Activated T-helper 1 cell treated with Interleukin-2 at 50 U/mL for 16 hours (primary cell): ENCODE measurements at places on chromosomes 6 and 20.

GRCh38 chr6:30272032-30272431 lies 54.7 kb upstream of the TRIM39 start:
- no peak for DNase-seq

GRCh38 chr6:125554456-125554855 lies 195.0 kb upstream of the HEY2 start:
- DNase-seq: no peak

- DNase-seq: no peak
Measured at GRCh38 chr20:57829805-57830514, 120.1 kb upstream of the PMEPA1 start.

DNA sequence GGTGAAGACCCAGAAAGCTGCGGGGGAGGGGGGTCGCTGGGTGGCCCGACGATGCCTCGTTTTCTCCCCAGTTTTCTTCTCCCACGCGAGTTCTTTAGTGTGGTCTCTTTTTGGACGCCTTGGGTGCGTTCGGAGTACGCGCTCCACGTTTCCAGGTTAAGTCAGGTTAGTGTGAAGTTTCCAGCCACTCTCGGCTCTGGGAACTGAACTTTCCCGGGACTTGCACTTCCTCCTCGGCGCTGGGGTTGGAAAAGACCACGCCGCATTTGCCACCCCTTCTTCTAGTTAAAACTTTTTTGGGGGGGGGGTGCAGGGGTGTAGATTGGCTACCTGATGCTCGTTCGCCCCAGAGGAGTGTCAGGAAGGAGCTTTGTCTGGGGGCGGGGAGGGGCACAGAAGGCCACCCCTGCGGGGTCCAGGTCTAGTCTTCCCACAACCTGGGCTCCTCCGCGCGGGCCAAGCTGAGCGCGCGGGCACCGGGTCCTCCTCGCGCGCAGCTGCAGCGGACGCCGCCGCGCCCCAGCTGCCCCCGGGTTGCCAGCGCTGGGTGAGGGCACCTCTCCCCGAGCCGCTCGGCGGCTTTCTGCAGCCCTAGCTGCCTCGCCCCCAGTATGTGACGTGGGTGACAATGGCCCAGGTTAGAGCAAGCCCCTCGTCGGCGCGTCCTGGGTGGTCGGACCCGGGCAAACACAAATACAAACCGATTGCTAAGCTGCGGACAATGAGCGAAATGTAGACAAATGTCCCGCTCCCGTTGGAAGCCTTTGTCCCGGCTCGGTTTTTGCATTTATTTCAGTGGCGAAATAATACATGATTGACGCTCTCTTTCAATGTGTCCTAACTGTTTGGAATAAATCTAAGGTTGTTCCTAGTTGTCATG lies 1.7 kb upstream of the NKX2-2 start:
- DNase-seq: no peak

- no peak for DNase-seq
Measured at GRCh38 chr20:20782755-20783154, 70.3 kb upstream of the RALGAPA2 start.

GRCh38 chr20:10846766-10847165 lies 173.0 kb upstream of the JAG1 start:
- no peak for DNase-seq

DNA sequence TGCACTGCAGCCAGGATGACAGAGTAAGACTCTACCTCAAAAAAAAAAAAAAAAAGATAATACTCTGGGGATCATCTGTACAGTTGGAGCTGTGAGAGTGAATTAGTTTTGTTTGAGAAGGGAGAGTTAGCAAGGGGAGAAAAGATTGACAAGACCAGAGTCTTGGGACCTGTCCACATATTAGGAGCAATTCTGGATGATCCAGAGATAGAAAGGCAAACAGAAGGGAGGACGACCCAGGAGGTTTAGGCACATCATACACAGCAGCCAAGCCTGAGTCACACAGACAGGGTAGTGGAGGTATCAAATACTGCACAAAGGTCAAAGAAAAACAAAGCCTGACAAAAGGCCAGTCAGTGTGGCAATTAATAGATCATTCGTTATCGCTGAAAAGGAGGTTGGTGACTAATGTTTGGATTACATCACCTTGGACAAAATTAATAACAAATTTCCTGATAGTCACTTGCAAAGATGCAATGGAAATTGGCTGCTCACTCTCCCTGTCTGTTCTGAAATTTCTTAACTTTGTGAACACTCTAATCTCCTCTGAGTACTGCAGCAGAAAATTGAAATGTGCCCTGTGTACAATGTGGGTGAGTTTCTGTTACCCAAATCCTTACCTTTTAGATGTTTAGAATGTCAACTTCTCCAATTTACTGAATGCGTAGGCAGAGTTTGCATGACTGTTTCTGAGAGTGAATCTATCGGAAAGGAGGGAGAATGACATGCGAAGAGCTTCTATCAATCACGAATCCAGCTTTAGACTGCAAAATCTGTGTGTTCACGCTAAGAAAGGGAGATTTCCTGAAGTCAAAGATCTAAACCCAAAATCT lies 105.4 kb downstream of the TSHZ2 start:
- no peak for DNase-seq

DNA sequence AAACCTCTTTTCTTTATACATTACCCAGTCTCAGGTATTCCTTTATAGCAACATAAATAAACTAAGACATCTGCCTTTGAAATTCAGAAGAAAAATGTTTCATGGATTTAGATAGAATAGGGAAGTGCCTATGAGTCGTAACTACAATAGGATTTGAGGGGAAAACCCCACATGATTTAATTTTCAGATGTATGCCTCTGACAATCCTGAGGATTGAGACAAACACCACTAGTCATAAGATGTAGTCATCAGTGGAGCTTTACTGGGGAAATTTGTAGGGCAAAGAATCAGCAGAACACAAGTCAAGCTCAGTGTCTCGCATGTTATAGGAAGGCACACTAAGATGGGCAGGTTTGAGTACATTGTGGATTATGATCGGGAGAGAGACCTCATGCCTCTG lies 566.4 kb downstream of the BMP2 start:
- DNase-seq: no peak

GRCh38 chr6:54204921-54205591 lies 93.8 kb downstream of the MLIP start:
- DNase-seq: no peak

GRCh38 chr20:53657732-53658131 lies 64.1 kb upstream of the ZNF217 start:
- DNase-seq: no peak

GRCh38 chr20:61570646-61571195 lies 318.7 kb downstream of the CDH4 start:
- no peak for DNase-seq

GRCh38 chr6:97632341-97632740 lies 349.3 kb upstream of the MMS22L start:
- no peak for DNase-seq

DNA sequence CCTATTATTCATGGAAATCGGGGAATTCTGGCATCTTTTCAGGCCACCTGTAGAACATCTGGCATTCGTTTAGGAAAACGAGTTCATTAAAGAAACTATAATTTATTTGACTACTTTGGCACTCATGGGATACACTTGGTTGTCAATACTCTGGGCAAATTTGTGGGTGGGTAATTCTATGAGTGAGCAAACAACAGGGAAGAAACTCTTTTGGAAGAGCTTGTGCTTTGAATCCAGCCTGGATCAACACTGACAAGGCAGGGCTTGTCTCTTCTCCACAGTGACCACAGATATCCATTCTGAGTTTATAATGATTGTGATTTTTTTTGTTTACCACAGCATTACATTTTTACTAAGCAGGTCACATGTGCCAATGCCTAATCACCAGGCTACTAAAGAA lies 394.7 kb downstream of the THBS2 start:
- DNase-seq: no peak

DNA sequence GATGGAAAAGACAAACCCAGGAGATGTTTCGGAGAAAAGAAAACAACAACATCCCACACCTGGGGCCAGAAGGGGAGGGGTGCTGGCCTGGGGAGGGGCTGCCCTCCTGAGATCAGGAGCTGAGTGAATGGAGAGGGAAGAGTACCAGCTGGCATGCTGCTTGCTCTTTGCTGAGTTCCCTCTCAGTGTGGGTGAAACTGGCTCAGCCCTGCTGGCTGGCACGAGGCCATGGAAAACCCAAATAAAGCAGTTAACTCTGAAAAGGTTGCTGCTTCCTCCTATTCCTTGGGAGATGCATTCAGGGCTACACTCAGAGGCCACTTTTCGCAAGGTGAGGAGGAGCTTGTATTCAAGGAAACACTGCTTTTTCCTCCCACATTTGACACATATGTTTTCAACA lies 8.0 kb upstream of the KCNK16 start:
- DNase-seq: no peak

DNA sequence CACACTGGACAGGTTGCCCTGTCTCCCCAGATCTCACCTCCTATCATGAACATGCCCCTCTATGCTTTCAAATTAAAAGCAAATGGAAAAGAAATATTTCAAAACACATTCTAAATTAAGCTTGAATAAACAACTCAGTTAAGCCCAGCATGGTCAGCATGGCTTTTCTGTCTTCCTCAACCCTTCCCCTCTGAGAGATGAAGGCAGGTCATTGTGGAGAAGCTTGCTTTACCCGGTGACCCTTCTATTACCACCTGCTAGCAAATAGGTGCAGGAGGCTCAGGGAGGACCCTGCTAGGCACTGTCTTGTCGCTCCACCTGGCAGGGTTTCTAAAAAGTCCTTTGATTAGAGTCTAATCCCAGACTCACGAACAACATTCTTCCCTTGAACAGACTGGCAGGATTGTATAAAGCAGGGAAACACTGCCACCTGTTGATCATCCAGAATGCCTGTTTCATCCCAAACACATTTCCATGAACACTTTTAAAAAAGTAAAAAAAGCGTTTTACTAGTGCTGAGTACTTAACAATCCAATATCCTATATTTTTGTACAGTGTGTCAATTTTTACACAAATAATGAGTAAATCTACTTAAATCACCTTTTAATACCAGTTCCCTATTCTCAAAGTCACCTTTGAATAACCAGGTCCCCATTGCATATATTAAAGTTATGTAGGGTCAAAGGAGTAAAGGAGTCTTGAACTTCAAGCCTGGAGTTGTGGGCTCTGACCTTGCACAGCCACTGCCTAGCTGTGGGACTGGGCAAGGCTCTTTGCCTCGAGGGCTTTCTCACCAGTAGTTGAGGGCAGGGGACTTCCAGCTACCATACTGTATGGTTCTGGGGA lies 75.5 kb downstream of the GPR6 start:
- DNase-seq: no peak

GRCh38 chr20:49045440-49046086 lies 549 bp upstream of the CSE1L start:
- no peak for DNase-seq

DNA sequence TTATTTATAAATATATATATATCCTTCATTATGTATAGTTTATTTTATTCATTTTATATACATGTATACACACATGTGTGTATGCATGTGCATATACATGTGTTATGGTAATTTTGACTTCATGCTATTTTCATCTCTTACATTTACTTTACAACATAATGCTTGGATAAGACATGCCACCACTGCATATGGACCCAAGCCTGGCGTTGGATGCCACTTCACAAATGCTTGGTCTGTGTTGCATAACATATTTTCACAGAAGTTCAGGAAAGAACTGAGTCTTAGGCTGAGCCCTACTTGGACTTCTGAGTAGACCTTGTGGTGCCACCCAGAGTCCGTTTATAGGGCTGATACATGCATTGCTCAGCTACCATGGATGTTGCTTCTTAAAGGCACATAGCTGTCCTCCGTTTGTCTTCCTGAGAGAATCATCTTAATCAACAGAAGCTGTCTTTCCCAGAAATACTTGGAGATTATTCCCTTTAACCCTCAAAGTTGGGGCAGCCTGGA lies 337.8 kb downstream of the BTBD3 start:
- DNase-seq: no peak

GRCh38 chr6:63565058-63565726 lies 7.1 kb upstream of the LOC128125822 start:
- no peak for DNase-seq

GRCh38 chr6:34142061-34142998 lies 3.6 kb downstream of the GRM4 start:
- no peak for DNase-seq

GRCh38 chr6:27208042-27208441 lies 39.5 kb upstream of the PRSS16 start:
- no peak for DNase-seq

DNA sequence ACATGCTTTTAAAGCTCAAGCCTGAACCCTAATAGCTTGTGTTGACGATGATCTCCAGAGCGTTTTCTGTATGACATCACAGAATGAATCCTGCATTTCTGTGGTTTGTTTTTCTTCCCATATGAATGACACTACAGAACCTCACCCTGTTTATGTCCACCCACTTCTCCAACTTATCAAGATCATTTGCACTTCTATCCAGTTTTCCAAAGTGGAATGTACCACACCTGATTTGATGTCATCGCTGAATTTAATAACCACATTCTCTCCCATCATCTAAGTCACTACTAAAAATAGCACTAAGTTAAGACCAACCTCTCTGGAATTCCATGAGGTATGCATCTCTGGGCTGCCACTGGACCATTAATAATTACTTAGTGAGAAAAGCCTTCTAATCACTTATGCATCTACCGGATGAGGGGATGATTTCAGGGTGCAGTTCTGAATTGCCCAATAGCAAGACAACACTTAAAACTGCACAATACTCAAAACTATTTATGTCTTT lies 33.3 kb upstream of the CITED2 start:
- no peak for DNase-seq

DNA sequence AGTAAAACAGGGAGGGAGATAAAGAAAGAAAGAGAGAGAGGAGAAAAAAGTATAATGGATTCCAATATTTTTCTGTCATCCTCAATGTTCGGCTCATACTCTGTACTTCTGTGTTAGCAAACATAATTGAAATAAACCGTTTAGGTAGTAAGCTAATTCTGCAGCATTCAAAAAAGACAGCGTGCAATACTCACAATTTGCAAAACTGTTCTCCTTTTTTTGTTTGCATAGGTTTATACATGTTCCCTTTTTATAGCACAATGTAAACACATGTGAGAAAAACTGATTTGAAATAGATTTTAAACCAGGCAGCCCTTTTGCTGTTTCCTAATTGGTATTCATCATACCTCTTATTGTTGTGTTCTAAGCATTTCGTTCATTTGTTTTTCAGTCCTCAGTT lies 188.9 kb downstream of the PLCB1 start:
- DNase-seq: no peak

DNA sequence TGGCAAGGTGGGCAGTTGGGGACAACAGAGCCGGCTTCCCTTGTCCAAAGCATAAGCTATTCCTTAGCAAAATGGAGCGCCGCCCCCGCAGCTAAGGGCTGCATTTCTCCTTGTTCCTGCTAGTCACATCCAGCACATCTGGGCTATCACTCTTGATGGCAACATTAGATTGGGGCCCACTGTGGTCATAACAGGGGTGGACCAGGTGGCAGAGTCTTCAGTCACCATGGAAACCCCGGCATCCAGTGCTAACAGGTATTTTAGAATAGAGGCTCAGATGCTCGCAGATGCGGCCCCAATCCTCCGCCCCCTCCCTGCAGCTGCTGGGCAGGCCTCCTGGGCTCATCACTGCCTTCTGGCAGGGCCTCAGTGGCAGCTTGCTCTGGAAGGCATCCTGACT lies 168.2 kb upstream of the PROKR2 start:
- DNase-seq: no peak

DNA sequence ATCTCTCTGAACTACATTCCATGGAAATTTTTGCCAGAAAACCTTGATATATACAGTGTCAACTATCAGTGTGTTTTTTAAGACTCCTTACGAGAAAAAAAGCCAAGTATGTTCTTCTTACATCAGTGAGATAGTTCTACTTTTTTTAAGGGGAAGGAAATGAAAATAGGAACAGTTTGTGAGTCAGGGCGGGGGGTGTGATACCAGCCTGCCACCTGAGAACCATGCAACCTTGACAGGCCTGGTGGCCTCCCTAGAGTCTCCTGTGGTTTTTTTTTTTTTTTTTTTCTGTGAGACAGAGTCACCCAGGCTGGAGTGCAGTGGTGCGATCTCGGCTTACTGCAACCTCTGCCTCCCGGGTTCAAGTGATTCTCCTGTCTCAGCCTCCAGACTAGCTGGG lies 96.3 kb upstream of the GCM1 start:
- DNase-seq: no peak
